ENCODE measurements at places on chromosomes 7 and 10.

GRCh38 chr7:121300685-121301420 is 27.9 kb upstream of the WNT16 start:
- no peak for DNase-seq

GRCh38 chr7:36949711-36950600 is 225.7 kb upstream of the AOAH start:
- no peak for DNase-seq

DNA sequence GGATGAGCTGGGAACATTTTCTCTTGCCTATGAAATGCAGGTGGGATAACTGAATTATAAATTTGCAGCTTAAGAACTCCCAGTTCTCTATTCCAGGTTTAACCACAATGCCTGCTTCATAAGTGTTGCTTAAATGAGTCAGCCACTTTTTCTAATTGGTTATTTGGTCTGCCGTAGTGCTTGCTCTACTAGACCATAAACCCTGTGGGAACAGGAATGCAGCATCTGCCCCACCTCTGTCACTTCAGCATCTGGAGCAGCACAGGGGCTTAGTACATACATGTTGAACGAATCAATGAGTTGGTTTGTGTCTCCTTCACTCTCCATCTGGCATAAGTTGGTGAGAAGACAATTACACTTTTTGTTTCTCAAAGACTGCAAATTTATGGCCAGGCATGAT is 95.2 kb upstream of the PTER start:
- no peak for DNase-seq

DNA sequence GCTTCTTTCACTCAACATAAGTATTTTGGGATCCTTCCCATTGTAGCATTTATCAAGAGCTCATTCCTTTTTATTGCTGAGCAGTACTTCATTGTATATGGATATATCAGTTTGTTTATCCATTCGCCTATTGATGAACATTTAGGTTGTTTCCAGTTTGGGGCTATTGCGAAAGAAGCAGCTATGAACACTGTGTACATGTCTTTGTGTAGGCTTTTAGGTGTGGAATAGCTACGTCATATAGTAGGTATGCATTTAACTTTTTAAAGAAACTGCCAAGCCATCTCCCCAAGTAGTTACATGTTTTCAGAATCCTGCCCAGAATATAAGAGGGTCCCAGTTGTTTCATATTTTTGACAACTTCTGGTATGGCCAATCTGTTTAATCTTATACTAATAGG is 468.1 kb downstream of the IPMK start:
- DNase-seq = no peak

- DNase-seq = no peak
These were observed 427.7 kb downstream of the RPS24 start for GRCh38 chr10:78461333-78461732.

GRCh38 chr10:76887223-76888010 is 750.2 kb downstream of the KCNMA1 start:
- no peak for DNase-seq

DNA sequence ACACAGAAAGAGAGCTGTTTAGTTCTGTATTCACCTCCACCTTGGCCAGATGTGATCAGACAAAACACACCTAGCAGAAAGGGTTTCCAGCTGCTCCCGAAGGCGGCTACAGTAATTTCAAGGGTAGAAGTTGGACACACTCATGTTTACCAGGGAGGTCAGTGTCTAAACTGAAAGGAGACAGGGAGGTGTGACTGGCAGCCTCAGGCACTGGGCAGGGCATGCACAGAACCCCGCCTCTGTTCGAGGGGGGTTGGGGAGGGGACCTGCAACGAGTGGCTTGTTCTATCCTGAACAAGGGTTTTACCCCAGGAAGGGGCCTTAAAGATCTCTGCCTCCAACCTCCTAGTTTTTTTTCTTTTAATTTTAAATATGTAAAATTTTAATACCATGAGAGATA is 49.6 kb downstream of the BPGM start:
- no peak for DNase-seq

DNA sequence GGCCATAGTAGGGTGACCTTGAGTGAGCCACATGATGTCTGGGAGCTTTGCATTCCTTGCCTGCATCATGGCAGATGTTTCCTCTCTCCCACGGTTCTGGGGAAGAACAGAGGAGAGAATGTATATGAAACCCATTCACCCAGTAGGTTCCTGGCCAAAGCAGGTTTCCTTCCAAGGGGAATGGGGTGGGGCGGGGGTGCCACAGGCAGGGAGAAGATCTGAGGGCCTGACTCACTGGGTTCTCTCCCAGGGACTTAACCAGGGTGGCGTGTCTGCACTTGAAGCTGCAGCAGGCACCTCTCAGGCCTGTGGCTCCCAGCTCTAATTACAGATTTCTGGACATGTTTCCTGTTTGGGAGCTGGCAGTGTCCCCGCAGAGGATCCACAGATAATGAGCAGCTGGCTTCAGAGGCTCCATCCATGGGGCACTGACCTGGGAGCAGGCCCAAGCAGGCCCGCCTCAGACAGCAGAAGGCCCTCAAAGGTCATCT is 50.2 kb upstream of the ZMIZ1 start:
- no peak for DNase-seq

DNA sequence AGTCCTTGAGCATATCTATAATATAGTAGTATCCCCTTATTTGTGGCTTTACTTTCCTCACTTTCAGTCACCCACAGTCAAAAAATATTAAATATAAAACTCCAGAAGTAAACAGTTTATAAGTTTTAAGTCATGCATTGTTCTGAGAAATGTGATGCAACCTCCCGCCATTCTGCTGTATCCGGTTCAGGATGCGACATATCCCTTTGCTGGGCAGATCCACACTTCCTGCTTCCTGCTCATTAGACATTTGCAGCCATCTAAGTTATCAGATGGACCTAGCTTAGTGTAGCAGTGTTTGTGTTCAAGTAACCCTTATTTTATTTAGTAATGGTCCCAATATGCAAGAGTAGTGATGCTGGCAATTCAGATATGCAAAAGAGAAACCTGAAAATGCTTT is 38.9 kb upstream of the BMS1 start:
- no peak for DNase-seq

- no peak for DNase-seq
These were observed 55.4 kb downstream of the DYNC2I1 start for GRCh38 chr7:158911734-158912133.

DNA sequence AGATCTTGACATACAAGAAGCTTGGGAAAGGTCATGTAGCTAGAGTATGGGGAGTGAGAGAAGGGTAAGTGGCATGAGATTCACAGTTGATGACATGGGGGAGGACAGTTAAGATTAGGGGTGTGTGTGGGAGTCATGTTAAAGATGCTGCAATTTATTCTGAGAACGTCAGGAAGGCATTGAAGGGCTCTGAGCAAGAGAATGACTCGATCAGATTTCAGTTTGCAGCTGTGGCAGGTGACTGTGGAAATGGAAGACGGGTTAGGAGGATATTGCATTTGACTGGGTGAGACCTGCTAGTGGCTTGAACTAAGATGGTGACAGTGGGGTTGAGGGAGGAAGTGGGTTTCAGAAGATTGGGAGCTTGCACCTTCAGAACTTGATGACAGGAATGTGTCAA is 5.6 kb downstream of the CDC123 start:
- no peak for DNase-seq

DNA sequence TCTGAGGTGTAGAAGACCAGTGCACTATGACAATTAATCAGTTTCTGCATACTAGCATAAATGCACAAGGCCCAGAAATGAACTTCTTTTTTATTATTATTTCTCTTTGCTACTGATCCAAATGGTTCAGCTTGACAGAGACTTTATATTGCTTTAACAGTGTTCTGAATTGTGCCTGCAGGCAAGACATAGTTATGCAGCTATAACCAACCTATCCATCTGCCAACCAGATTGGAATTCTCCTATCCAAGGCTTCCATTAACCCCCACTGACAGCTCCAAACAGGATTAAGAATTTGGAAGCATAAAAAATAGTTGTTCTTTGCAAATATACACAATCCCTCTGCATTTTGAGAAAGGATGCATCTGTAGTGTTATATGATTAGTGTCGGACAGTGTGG is 98.2 kb downstream of the BTRC start:
- DNase-seq = no peak

- DNase-seq = no peak
These were observed 253.4 kb downstream of the WDR11 start for GRCh38 chr10:121104476-121105111.

GRCh38 chr10:79313911-79314439 is 33.3 kb upstream of the PPIF start:
- no peak for DNase-seq

GRCh38 chr10:96420228-96421009 is 61.6 kb upstream of the OPALIN start:
- no peak for DNase-seq

- DNase-seq = no peak
These were observed 1221.5 kb upstream of the SORCS1 start for GRCh38 chr10:108385963-108386362.

- DNase-seq = no peak
These were observed 42.5 kb downstream of the STK32C start for GRCh38 chr10:132264966-132265889.

GRCh38 chr10:12829831-12830390 is 171.6 kb downstream of the CCDC3 start:
- DNase-seq = no peak

DNA sequence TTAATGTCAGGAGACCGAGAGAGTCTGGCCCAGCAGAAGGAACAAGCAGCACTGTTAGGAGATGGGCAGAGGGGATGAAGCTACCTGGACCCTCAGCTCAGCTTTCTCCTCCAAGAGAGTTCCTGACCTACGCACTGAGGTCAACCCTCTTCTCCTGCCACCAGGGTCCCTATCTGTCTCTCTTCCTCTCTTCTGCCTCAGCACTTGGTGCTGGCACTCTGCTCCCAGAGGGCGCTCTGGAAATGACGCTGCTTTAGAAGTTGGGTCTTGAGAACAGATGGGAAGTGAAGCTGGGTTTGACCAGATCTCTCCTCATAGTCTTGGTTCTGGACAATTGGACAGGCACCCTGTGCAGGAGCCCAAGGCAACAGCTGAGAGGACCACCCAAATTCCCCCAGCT is 216.0 kb upstream of the AGK start:
- no peak for DNase-seq

DNA sequence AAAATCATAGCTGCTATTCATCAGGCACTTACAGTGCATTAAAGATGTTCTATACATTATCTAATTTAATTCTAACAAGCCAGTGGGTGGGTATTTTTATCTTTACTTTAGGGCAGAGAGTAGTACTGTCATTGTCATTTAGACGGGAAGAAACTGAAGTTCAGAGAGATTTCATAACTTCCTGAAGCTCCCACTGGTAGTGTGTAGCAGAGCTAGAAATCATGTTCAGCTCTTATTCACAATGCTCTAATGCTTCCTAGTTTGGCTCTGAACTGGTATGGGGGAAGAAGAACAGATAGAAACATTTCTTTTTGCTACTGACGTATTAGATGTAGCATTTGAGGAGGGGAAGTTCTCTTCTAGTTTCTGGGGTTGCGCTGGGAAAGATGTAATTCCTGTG is 116.7 kb downstream of the CYP26A1 start:
- DNase-seq = no peak

GRCh38 chr7:123615344-123615743 is 13.7 kb downstream of the ASB15 start:
- peak; percentile 52 for DNase-seq

- no peak for DNase-seq
These were observed 33.8 kb downstream of the IL15RA start for GRCh38 chr10:5943536-5943935.

DNA sequence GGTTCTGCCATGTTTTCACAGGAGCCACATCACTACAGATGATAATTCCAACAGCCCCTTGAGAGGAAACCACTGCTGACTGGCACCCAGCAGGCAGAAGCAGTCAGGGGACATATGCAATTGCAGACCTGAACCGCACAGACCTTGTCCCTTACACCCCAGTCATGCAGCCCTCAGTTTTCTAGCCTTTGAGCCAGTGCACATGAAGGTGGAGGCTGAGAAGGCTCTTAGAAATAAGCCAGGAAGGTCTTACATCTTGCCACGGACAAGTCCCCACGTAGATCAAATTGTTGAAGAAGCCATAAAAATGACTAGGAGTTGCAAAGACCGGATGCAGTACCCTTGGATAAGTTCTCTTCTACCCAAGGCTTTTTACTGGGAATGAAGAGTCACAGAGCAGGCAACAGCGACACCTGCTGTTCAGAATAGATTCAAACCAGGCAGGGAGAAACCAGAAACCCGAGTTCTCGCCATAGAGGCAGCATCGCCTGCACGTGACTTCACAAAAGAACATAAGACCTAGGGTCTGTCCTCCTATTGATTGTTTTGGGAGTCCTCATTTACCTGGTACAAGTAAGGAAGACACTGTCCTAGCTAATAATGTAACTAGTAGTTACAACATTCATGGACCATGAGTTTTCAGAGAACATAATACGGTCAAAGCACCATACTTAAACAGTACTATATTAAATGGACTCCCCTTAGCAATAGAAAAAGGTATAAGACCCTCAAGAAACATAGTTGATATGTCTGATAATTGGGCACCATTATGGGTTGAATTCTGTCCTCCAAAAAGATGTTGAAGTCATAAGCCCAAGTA is 11.1 kb downstream of the STEAP1B start:
- DNase-seq = no peak

DNA sequence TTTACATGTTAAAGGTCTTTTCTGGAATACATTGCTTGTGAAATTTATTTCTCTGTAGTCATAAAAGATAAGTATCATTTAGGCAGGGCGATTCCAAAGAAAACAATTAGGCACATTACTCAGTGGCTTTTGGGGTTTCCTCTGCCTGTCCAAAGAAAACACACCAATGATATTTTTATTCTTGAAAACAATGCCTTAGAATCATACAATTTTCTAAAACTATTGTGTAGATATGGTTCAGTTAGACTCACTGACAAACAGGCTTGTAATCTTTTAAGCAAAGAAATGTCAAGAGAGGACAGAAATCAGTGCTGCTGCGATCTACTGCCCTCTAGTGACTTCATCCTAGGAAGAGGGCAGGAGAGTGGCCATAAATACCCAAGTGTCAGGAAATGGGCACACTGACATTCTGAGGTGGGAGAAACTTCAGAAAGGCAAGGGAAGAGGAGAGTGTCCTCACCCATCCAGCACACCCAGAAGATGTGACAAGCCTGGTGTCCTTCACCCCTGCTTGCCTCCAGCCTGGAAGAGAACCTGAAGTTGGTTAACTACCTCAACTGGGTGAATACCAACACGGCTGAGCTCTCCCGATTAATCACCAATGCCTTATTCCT is 120.5 kb downstream of the GALNT11 start:
- peak; percentile 18 for DNase-seq

DNA sequence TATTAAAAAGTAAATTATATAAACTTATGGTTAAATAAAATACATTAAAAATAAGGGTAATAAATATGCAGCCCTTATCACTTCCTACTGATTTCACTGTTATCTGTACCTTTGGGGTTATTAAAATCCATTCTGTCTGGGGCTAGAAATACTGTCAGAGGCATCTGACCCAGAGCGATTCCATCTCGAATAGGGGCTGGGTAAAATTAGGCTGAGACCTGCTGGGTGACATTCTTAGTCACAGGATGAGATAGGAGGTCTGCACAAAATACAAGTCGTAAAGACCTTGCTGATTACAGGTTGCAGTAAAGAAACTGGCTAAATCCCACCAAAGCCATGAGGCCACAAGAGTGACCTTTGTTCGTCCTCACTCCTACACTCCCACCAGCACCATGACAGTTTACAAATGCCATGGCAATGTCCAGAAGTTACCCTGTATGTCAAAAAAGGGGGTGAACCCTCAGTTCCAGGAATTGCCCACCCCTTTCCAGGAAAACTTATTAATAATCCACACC is 77.6 kb downstream of the COBL start:
- no peak for DNase-seq

All from non-pigmented ciliary epithelial cell (primary cell).